ENCODE measurements at places on chromosomes 13 and 19.
A peak's percentile ranks its signal among the peaks of the same experiment; 100 is the strongest.

DNA sequence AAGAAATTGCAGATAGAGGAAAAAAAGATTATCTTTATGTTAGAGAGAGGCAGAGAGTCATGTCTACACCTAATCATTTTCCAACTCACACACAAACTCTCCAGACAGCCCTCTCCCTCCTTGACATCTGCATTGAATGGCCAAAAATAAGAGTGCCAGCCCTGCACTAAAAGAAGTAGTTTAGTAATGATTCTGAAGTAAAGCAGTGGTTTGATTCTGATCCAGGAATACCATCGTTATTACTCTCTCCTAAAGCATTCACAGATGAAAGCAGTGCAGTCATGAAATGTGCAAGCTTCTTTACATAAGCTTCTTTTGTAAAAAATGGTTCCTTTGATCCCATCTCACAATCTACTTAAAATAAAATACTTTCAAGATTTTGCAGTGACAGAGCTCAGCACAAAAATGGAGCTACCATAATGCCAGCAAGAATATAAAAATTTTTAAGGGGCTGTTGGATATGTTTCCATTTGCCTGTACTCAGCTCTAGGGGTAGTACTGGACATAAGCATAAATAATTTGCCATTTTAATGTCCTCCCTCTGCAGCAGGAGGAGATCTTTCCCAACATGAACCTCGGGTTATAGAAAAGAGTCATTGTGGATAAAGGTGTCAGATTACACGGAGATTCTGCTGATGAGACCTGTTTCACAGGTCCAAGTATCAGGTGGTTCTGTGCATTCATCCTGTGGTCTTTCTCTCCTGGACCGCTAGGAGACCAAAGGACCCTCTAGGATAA is 406.3 kb downstream of the DCT start:
- peak; percentile 93 for DNase-seq

GRCh38 chr19:10505583-10506229 is 2.5 kb upstream of the KEAP1 start:
- DNase-seq, result peak; percentile 59

DNA sequence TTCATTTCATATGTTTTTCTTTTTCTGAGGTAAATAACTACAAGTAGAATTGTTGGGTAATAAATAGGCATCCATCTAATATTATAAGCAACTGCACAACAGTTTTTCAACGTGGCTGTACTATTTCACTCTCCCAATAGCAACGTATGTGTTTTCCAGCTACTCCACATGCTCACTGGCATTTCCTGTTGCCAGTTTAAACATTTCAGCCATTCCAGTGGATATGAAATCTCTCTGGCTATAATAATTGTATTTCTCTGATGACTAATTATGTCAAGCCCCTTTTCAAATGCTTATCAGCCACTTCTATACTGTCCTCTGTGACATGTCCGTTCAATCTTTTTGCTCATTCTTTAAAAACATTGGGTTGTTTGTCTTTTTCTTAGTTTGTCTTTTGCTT is 26.8 kb upstream of the ALOX5AP start:
- peak; percentile 74 for DNase-seq

- no peak for DNase-seq
These were observed 33.5 kb downstream of the SLC25A30 start for GRCh38 chr13:45384474-45385174.

DNA sequence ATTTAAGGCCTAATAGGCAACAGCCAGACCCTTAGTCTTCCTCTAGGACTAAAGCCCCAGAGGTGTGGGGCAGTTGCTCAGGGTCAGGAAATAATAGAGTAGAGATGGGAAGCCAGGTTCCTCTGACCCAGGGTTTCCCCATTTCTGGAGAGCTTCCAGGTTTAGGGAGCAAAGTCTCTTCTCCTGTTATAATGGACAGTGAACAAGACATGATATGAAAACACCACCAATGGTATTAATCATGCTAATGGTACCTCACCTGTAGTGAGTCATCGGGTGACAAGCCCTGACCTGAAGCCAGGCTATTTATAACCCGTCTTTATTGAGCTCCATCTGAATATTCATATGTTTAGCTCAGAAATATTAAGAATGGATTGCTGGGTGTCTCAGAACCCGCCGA is 24.6 kb downstream of the BICRA start:
- no peak for DNase-seq
